ENCODE measurements at places on chromosomes 16 and 17.

GRCh38 chr17:40936976-40937375 lies 470 bp downstream of the KRT23 start:
- DNase-seq, result no peak

DNA sequence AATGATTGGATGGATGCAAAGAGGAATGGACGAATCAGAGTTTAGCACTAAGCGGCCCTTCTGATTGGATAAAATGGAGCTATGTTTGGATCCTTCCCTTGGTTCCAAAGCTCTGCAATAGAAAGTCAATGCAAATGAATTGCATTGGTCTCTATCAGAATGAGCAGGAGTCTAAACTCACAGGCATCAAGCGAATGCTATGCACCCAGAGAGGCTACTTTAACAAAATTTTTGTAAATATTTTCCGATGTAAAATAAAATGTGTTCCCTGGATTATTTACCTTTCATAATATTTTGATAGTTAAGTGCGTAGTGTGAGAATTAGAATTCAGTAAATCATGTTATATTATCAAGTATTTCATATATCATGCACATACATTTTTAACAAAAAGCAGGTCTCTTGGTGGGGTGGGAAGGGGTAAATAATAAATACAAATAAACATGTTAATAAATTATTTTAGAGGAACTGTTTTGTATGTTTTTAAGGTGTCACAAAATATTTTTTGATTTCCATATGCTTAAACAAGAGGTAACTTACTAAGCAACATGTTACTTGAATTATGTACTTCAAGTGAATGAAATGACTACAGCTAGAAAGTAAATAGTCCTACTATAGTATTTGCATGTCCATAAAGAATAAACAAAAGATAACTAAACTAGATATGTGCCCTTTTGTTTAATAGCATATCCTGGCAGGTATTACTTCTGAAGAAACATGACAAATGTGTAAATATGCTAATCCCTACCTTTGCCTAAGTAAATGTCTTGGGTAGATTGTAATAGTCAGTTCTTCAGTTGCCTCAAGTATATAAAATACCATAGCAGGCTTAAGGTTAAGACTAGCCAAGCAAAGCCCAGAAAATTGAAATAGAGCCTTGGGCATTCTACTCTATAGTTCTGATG lies 4.4 kb upstream of the UNK start:
- no peak for DNase-seq

- no peak for DNase-seq
Measured at GRCh38 chr17:82367724-82368524, 3.6 kb upstream of the UTS2R start.

GRCh38 chr17:63774141-63774968 lies at the start of gene DDX42:
TSS of gene DDX42 (plus strand) at chr17:63774170. CDS start at chr17:63787050, 12,880 bp downstream.
- DNase-seq, result no peak

DNA sequence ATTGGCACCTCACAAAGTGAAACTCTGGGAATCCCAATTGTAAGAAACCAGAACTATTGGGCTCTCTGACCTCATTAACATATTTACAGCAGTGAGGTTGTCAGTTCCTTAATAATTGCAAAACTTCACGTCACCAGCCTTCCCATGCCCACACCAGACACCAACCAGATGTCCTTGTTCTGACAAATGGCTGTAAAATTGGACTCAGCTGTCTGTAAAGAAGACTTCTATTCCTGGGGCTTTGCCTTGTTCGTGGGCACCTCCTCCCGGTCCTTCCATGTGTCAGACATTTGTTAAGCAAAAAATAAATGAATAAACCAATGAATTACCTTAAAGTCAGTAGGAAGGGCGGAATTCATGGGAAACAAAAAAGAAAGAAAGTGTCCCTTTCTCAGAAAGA lies 284.3 kb upstream of the CDH11 start:
- no peak for DNase-seq

- no peak for DNase-seq
Measured at GRCh38 chr16:86363836-86364618, 146.3 kb upstream of the FOXF1 start.

DNA sequence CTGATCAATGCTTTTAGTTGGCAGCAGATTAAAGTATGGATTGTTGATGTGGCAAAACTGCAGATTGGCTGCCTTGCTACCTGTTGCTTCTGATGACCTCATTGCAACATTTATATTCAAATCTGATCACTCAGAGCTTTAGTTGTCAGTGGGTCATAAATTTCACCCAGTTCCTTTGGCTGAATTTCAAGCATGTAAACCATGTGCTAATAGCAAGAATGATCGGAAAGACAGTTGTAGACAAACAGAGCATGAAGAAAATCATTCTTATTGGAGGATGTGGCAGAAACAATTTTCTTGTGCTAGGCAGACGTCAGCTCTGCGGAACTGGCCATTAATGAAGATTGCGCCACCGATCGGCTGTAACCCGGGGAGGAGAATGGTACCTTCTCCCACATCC lies 346.6 kb upstream of the EEF2KMT start:
- no peak for DNase-seq

GRCh38 chr16:27867122-27868110 lies 196.1 kb downstream of the GSG1L start:
- no peak for DNase-seq

DNA sequence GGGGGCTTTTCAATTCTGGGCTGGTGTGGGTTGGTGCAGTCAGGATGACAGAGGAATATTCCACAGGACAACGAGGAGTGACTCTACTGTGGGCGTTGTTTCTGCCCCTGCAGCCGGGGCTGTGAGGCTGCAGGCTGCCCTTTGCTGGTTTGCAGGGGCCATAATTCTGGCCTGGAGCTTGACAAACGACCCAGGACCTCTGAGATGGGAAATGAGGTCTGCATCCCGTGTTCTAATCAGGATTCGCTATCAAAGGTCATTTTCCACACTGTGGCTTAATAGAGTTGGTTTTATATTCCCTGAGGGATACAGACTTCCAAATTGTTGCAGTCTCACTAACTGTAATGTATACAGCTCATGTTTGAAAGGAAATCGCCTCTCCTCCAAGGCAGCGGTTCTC lies 180.9 kb downstream of the RPTOR start:
- DNase-seq, result no peak

DNA sequence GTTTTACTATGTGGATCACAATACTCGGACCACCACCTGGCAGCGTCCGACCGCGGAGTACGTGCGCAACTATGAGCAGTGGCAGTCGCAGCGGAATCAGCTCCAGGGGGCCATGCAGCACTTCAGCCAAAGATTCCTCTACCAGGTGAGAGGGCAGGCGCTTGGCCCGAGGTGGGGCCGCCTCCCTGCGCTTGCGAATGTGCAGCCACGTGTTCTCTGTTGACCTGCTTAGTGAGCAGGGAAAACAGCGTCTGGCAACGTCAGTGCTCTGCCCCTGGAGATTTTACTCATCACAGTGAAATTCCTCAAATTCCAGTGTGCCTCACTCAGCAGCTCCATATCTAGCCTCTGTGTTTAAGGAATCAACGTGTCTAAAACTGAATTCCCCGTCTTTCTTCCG lies 33.4 kb upstream of the CLEC18A start:
- no peak for DNase-seq

- DNase-seq, result no peak
Measured at GRCh38 chr17:30278032-30278431, 13.7 kb downstream of the BLMH start.

GRCh38 chr17:71830866-71831265 lies 290.0 kb upstream of the SOX9 start:
- DNase-seq, result no peak

DNA sequence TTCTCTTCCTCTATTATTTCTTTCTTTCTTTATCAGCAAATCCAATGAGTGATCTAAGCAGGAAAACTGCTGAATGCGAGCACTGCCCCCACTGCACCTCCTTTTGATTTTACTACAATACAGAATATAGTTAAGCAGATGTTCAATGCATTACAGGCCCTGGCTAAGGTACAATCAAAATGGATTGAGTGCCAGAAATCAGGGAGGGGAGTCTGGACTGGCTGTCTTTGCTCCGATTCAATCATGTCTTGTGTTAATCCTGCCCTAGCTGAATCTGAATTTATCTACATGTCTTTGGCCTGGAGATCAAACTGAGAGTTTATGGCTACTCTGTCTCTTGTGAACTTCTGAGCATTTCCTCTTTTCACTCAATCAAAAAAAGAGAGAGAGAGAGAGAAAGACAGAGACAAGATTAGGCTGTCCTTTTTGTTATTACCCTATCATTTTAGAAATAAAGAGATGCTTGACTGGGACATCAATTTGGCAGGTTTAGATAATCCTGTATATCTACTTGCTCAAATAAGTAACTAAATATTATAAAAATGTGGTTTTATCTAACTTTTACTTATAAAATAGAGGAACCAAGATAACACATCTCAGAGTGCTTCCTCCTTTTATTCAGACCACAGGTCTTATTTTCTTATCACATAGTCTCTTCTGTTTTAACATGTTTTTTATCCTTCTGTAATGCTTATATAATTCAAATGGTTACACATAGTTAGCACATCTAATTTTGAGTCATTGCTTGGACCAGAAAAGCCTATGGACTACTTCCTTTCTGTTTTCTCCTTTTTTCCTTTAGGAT lies 656.2 kb downstream of the KCNJ2 start:
- DNase-seq, result peak; percentile 57

DNA sequence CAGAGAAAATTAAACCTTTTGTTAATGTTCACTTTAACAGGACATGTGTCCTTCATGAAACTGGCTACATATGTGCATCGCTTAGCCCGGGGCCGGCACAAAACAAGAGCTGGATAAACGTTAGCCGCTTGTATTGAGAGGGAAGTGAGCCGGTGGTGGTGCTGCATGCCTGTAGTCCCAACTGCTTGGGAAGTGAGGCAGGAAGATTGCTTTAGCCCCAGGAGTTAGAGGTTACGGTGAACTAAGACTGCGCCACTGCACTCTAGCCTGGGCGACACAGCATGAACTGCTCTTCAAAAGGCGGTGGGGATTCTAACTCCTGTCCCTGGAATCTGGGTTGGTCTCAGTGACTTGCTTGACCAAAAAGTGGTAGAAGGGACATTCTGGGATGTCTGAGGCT lies 15.0 kb upstream of the SPHK1 start:
- no peak for DNase-seq

GRCh38 chr16:13344001-13344400 lies 442.6 kb downstream of the SHISA9 start:
- DNase-seq, result no peak

- DNase-seq, result no peak
Measured at GRCh38 chr17:44745301-44745700, 13.5 kb upstream of the ADAM11 start.

DNA sequence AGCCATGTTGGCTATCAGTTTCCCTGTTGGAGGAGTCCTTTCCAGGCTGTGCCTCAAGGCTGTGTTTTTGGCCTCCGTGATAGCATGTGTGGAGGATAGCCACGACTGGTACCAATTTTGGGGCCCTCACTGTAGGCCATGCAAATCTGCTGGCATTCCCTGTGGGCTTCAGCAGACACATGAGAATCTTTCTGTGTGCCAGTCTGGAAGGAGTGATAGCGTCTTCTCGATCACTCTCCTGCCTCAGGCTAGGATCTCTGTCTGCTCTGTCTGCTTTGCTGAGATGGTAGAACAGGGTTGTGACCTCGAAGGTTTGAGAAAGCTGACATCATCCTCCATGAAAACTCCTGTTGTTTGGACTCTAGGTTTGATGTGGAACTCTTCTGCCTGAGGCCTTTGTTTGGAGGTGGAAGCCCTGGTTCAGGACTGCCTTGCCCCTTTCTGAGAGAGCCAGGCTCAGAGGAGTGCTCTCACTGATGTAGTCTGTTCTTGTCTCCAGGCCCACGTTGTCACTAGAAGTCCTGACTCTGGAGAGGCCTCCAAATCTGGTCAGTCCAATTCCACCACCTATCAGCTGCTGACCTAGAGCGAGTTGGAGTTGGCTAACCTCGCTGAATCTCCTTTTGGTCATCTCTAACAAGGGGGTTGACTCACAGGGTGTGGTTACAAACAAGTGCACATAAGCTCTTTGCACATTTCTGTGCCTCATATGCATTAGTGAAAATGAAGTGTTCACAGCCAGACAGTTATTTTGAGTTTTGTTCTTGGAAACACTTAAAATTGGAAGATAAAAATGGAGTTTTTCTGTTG lies 12.1 kb upstream of the EDC4 start:
- no peak for DNase-seq

DNA sequence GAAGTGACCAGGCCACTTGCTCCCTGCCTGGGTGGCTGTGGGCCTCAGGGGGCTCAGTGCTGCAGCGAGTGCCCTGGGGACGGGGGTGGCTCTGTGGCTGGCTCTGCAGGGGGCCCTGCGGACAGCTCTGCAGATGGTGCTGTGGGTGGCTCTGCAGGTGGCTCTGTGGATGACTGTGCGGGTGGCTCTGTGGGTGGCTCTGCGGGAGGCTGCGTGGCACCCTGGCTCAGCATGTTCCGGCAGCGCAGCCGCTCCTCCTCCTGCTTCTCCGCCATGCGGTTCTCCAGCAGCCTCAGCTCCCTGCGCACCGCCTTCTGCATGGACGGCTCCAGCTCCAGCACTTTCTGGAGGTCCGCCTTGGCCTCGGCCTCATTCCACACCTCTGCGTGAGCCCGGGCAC lies 9.5 kb downstream of the AIPL1 start:
- no peak for DNase-seq

- DNase-seq, result no peak
Measured at GRCh38 chr16:2019518-2019920, at the start of gene NPW. TSS of gene NPW (plus strand) at chr16:2019785.

DNA sequence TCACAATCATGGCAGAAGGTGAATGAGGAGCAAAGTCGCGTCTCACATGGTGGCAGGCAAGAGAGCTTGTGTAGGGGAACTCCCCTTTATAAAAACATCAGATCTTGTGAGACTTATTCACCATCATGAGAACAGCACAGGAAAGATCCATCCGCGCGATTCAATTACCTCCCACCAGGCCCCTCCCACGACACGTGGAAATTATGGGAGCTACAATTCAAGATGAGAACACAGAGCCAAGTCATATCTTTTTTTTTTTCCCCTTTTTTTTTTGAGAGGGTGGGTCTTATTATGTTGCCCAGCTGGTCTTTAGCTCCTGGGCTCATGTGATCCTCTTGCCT lies 60.0 kb downstream of the RPTOR start:
- no peak for DNase-seq

GRCh38 chr17:58756246-58757161 lies 850 bp downstream of the PPM1E start:
- no peak for DNase-seq

- no peak for DNase-seq
Measured at GRCh38 chr17:76540381-76541300, 797 bp downstream of the PRCD start.

DNA sequence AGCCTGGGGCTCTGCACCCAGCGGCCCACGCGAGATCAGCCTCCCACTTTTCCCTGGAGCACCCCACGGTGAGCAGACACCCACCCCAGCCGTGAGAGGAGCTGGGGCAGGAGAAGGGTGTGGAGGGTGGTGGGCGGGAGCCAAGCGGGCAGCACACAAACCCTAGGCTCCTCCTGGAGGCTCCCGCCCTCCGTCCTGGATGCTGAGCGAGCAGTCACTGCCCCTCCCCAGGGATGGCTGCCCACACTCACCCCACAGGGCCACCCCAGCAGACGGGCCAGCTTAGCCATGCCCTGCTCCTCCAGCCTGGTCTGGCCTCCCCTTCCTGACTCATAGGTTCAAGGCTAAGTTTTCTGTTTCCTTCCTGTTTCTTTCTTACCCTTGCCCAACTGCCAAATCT lies 15.7 kb upstream of the ABCC3 start:
- DNase-seq, result no peak

All from NCI-H446 treated with DMSO at 0.1 percent for 48 hours (cell line).